ENCODE measurements at places on chromosomes 1 and 21.

GRCh38 chr1:228994676-228995594 lies 259.7 kb downstream of the RHOU start:
- DNase-seq, result no peak

GRCh38 chr1:21361506-21361905 lies 71.2 kb upstream of the ECE1 start:
- no peak for DNase-seq

- no peak for DNase-seq
Measured at GRCh38 chr1:178052650-178053461, 41.0 kb upstream of the RASAL2 start.

DNA sequence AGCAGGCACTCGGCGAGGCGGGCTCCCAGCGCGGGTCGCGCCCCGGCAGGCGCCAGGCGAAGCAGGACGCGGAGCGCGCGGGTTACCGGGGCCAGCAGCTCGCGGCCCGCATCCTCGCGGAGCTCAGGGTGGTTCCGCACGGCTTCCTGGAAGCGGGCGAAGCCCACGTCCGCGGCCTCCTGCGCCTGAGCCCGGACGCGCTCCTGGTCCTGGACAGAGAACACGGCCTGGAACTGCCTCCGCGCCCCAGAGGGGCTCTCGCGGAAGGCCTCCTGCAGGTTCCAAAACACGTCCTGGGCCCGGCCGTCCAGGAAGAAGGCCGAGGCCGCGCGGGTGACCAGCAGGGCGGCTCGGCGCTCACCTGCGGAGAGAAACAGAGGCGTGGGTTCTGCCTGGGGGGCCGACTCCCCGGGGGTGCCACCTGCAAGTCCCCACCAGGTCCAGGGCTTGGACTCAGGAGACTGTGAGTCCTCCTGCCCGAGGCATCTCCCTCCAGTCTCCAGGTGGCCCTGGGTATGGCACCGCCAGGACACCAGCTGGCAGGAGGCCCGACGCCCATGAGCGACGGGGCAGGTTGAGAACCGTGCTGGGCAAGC lies 11.4 kb downstream of the TTC34 start:
- DNase-seq, result no peak

GRCh38 chr21:40717028-40717427 lies 129.9 kb downstream of the DSCAM start:
- no peak for DNase-seq

DNA sequence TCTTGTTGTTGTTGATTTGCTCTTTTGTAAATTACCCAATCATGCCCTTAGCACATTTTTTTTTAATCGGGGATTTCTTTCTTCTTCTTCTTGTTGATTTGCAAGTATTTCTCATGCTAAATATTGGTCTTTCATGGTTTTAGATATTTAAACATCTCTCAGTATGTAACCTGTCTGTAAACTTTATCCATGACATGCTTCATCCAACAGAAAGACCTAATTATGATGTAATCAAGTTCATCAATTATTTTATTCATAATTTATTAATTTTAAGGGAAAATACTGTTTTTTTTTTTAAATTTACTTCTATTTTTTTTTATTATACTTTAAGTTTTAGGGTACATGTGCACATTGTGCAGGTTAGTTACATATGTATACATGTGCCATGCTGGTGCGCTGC lies 69.8 kb downstream of the TNFSF18 start:
- no peak for DNase-seq

- no peak for DNase-seq
Measured at GRCh38 chr1:64574301-64574700, 104.4 kb downstream of the CACHD1 start.

DNA sequence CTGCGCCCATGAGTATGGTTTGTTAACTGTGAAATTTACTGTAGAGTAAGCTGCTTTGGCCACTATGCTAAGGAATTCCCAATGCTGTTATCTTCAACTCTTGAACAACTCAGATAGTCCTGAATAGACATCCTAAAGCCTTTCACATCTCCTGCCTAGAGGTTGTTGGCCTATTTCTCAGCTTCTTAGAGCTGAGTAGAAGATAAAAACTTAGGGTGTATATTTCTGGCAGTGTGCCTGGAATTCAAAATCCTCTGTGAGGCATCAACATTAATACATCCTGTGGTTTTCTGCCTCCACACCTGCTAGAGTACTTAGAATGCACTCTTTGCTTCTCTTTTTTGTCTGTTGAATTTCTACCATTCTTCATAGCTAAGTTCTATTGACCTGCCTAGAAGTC lies 45.8 kb upstream of the RC3H1 start:
- no peak for DNase-seq

GRCh38 chr1:119279456-119280381 lies 88.9 kb upstream of the HAO2 start:
- DNase-seq, result no peak

- no peak for DNase-seq
Measured at GRCh38 chr1:233707880-233708815, 94.2 kb downstream of the KCNK1 start.

GRCh38 chr1:162040001-162040400 lies 16.3 kb upstream of the OLFML2B start:
- no peak for DNase-seq

GRCh38 chr1:65393347-65393746 lies 27.1 kb upstream of the LEPR start:
- no peak for DNase-seq

- no peak for DNase-seq
Measured at GRCh38 chr1:38534473-38534823, 325.1 kb downstream of the RRAGC start.

- no peak for DNase-seq
Measured at GRCh38 chr1:86712088-86712860, 7.9 kb downstream of the SH3GLB1 start.

DNA sequence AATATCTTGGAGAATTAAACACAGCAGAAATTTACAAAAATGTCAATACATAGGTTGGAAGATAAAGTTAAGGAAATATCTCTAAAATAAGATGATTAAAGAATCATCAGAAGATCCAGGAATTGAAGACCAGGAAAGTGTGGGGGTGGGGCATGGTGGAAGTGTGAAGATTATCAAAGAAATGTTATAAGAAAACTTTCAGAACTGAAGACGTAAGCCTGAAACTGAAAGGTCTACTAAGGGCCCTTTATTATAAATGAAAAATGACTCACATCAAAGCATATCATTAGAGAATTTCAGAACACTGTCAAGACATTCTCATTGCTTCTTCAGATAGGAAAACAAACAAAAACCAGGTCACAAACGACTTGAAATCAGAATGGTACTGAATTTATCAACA lies 92.4 kb upstream of the DPT start:
- no peak for DNase-seq

GRCh38 chr1:240029418-240029817 lies 62.3 kb upstream of the FMN2 start:
- DNase-seq, result no peak

- DNase-seq, result no peak
Measured at GRCh38 chr1:158813164-158813563, 18.0 kb upstream of the MNDA start.

- no peak for DNase-seq
Measured at GRCh38 chr1:162456323-162456722, 41.3 kb upstream of the UHMK1 start.

- no peak for DNase-seq
Measured at GRCh38 chr1:57376041-57376440, 47.8 kb downstream of the DAB1 start.
